ENCODE measurements at places on chromosomes 4 and X.
A peak's percentile ranks its signal among the peaks of the same experiment; 100 is the strongest.

DNA sequence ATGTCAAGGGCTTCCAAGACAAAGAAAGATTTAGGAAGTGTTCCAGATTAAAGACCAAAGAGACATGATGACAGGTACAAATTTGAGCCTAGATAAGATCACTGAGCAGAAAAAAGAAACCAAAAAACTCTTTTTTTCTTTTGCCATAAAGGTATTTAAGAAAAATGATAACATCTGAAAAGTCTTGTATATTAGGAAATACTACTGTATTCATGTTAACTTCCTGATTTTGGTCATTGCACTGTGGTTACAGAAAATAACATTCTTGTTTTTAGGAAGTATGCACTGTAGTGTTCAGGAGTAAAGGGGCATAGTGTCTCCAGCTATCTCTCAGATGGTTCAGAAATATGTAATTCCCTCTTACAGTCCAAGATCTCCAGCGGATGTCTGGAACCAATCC is 37.1 kb downstream of the RWDD4 start:
- DNase-seq = peak; percentile 27

- DNase-seq = peak; percentile 43
These were observed 96.2 kb downstream of the UGT8 start for GRCh38 chr4:114694770-114695169.

DNA sequence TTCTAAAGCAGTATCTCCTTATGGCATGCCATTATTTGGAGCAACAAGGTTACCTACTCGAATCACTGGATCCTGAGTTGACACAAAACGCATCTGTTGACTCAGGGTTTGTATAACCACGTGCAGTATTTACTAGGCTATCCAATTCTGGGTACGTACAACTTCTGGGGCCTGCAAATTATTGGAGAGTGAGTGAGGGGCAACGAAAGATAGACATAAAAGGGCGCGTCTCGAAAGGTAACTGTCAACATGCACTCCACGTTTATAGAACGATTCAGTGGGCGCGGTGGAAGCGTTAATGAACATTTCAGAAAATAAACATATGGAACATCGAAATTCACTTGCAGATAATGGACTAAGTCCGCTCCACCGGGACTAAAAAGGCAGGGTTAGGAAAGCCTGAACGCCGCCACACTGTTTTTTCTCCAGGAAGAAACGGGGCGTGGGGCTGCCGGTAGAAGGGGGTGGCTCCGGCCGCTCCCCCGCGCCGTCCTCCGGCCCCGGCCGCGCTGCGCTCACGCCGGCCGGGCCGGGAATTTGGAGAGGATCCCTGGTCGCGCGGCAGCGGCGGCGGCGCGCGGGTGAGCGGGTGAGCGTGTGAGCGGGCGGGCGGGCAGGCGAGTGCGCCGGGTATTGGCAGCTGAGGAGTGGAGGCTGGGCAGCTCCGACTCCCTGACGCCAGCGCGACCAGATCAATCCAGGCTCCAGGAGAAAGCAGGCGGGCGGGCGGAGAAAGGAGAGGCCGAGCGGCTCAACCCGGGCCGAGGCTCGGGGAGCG is at the start of gene SMAD1:
SMAD1 (plus strand) TSS at position 690 of the 778 bp plus-strand sequence. CDS start 32,761 bp downstream, outside the sequence.
- peak; percentile 88 for DNase-seq

DNA sequence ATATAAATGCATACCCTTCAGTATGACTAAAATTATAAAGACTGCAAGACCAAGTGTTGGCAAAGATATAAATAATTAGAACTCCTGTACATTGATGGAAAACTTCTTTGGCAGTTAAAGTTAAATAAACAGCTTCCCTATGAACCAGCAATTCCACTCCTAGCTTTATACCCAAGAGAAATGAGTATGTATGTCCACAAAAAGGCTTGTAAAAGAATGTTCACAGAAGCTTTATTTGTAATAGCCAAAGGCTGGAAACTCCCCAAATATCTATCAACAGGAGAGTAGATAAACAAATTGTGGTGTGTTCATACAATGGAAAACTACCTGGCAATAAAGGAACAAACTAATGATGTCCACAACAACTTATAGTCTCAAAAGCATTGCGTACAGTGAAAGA is 184.8 kb downstream of the AMELX start:
- no peak for DNase-seq

DNA sequence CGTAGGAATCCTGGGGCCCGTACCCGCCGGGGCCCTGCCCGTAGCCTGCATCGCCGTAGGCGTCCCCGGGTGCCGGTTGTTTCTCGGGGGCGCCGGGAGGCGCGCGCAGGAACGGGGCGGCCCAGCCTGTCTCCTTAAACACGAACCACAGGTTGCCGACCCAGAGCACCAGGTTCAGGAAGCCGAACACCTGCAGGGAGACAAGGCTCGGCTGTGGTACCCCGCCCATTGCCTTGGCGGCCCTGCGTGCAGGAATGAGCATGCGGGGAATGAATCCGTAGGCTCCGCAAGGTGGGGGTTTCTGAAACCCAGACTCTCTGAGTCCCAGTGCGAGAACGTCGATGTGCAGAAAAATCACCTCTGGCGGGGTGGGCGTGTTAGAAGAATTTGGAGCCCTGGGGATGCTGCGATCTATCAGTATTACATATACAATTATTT is 5.4 kb upstream of the PRICKLE3 start:
- DNase-seq = no peak

DNA sequence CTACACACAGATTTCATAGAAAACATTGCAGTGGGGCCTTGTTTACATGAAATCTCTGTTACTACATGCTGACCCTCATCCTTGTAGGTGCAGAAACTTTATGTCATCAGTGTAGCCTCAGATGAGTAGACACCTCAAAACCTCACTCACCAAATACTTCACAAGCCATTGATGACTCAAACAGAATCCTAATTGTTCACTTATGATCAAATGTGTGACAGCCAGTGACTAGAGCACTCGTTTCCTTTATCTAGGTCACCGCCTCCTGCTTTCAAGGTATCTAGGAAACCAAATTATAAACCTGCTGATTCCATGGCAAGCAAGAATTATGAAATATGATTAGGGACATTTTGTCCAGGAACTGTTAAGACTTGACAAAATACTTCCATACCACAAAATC is 255.8 kb upstream of the GPRIN3 start:
- DNase-seq = no peak

GRCh38 chr4:168724686-168725411 is 228.0 kb downstream of the PALLD start:
- peak; percentile 61 for DNase-seq

DNA sequence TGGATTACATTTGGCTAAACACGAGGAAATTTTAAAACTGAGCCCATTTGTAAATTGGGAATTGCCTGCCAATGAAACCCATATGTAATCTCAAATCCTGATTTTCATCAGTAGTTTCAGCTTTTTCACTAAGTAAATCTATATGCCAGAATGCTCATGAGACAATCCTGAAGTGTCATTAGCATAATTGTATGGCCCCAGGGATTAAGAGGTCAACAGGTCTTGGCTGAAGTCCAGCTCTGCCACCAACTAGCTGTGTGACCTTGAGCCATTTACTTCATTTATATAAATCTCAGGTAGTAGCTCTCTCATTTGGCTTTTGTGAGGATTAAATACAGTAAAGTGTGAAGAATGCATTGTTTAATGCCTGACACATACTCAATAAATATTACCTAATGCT is 320.5 kb upstream of the EMCN start:
- DNase-seq = no peak

GRCh38 chr4:123832173-123833026 is 435.8 kb downstream of the SPRY1 start:
- DNase-seq = no peak

DNA sequence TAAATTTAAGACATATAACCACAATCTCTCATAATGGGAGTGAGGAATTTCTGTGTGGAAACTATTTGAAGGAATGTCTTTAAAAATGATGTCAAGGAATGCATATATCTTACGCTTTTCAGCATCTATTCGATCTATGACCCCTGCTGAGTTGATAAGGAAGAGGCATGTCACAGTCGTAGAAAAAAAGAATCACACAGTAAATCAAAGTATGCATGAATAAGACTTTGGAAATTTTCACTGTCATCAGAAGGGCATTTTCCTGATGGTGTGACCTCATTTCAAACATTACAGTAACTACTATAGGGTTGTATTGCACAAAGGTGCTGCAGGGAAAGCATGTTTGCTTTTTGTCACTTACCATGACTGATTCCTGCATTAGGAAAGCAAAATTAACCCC is 41.5 kb downstream of the REELD1 start:
- DNase-seq = no peak

GRCh38 chr4:41652971-41653370 is 95.6 kb downstream of the PHOX2B start:
- DNase-seq = no peak

- DNase-seq = no peak
These were observed 53.5 kb downstream of the TBC1D14 start for GRCh38 chr4:6963139-6963611.

DNA sequence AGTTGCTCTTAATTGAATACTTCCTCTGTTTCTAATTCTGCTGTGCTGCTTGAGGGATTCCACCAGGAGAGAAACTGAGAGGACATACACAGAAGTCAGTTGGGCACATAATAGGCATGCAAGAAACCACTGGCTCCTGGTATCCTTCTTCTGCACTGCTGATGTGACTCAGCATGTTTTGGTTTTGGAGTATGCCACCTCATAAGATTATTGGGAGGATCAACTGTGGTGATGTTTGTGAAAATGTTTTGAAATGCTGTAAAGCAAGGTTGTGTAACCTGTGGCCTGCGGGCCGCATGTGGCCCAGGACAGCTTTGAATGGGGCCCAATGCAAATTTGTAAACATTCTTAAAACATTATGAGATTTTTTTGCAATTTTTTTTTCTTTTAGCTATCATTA is 119.6 kb downstream of the GATB start:
- DNase-seq = peak; percentile 2
